A549 treated with AZD2906 at 1 μM for 4 hours (cell line): ENCODE measurements at places on chromosomes 5 and 9. TPM values are rescaled to one million over a fixed set of nuclear protein-coding genes. Genes with fewer than 3 reads are reported as not detected.

The EIF4E1B gene
- not detected in 5 replicates for total RNA-seq

The C7 gene
- total RNA-seq, result not detected in 5 replicates

The MED27 gene
- total RNA-seq, result 29.6 to 33.4 TPM (median 32.5 TPM) in 5 replicates

The HAPLN1 gene
- total RNA-seq, result not detected in 5 replicates

The ROR2 gene
- 1.1 to 1.9 TPM (median 1.5 TPM) in 5 replicates for total RNA-seq

The SPINK6 gene
- 0.28 to 0.75 TPM (median 0.36 TPM) in 5 replicates for total RNA-seq

The ENTPD2 gene
- total RNA-seq, result 2.9 to 6.2 TPM (median 5.7 TPM) in 5 replicates

The NR5A1 gene
- 0.07 to 0.20 TPM (median 0.17 TPM) in 5 replicates for total RNA-seq

The CDH9 gene
- not detected in 5 replicates for total RNA-seq

The MOB3B gene
- 9.7 to 14.1 TPM (median 11.0 TPM) in 5 replicates for total RNA-seq

The EGFLAM gene
- total RNA-seq, result 0.21 to 0.39 TPM (median 0.23 TPM) in 5 replicates

The NUDT2 gene
- 23.5 to 24.9 TPM (median 23.9 TPM) in 5 replicates for total RNA-seq

The PAPPA gene
- total RNA-seq, result 23.2 to 30.4 TPM (median 29.1 TPM) in 5 replicates
